Stimulated activated CD4-positive, alpha-beta T cell treated with anti-CD3 and anti-CD28 coated beads, Interleukin-1b, Interleukin-23, amount 100 ng/mL, for 1 hour (primary cell): ENCODE measurements at places on chromosomes 13 and 19.

DNA sequence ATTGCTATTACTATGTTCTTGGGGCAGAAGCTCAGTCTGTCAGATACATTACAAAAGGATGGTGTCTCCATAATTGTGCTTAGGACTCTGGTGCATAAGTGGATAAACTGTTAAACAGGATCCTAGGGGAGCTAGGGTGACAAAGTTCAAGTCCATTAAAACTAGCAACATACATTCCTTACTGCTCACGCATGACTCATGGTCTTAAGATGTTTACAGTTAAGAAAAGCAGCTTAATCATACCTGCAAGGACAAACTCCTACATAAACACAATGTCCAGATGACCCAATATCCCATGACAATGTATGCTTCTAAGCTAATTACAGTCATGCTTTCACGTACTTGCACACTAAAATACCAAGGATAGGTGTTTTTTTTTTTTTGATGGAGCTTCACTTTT, 3.5 kb upstream of the ZNF701 start:
- no peak for DNase-seq

- DNase-seq: no peak
Observed at GRCh38 chr13:90403330-90404082, 944.0 kb upstream of the MIR17HG start.

DNA sequence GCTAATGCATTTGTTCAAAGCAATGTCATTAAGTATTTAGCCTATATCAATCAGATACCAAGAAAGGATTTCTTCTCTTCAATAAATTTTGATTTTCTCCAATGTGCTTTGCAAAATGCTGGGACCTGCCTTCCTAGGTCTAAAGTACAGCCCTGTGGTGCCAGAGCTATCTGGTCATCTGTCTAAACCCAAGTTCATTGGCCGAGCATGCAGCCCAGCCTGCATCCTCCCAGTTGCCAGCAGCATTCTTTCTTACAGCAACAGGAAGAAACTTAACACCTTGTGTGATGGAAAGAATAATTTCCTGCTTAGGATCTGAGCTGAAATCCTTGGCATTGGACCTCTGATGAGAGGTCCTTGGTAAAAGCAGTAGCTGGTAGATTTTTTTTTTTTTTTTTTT, 310.0 kb downstream of the RBM26 start:
- no peak for DNase-seq

DNA sequence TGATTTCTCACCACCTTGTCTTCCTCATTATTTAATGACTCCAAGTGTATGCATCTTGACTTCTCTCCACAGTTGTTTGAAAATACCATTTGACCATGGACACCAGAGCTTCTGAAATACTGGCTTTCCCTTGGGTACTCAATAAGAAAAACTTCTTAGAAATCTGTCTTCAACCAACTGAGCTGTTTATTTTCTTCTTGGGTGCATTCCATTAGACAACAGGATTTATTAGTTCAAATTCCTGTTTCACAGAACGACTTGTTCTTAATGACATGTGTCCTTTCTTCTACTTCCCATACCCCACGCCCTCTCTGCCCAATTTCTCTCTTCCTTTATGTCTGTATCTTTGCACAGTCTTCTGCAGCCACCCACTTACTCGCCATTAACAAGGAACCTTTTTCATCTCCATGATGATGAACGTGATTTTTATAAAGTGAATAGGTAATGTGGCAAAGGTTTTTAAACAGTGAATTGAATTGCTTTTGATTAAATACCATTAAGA, 11.3 kb upstream of the ITM2B start:
- no peak for DNase-seq
